ENCODE measurements at places on chromosomes 13 and 19. TPM values are rescaled to one million over a fixed set of nuclear protein-coding genes. Genes with fewer than 3 reads are reported as not detected.

GRCh38 chr13:21308906-21309305 lies 132.4 kb downstream of the MRPL57 start:
- no peak for DNase-seq

ZNF69 gene
- total RNA-seq = 8.3 TPM

TNNT1 gene
- 411 TPM for total RNA-seq

CYSLTR2 gene
- total RNA-seq = not detected
